ENCODE measurements at places on chromosomes 2 and 18.
A peak's percentile ranks its signal among the peaks of the same experiment; 100 is the strongest.

DNA sequence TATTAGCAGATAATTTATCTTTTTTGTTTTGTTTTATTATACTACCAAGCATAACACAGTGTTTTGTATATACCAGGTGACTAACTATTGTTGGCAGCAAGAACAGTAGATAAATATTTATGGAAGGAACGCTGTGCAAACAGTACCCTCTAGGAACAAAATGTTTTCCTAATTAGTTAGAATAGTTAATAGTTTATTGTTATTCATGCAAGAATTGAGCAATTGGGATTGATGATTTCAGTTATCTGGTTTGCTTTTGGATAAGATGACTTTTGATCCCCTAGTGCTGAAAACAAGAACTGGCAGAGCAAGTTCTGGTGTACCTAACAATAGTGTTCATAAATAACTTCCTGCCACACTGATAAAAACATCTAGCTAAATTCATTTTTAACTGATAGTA lies 323.3 kb downstream of the TGIF1 start:
- no peak for DNase-seq

GRCh38 chr2:31523871-31524492 lies 56.8 kb downstream of the SRD5A2 start:
- peak; percentile 75 for DNase-seq

DNA sequence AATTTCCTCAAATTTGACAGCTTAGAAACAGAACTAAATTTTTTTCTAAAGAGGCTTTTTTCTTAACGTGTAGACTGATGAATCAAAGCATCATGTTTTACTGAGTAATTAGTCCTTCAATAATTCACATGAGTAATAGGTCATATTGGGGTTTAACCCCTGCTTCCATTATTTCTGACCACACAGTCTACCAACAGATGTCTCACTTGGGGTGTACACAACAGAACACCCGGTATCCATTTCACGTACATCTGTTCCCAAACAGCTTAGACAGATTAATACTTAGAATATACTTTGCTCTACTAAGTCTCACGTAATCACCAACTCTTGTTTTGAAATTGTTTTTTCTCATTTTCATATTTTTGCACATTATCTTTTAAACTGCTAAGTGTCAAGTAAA lies 14.8 kb downstream of the CERKL start:
- DNase-seq: no peak

DNA sequence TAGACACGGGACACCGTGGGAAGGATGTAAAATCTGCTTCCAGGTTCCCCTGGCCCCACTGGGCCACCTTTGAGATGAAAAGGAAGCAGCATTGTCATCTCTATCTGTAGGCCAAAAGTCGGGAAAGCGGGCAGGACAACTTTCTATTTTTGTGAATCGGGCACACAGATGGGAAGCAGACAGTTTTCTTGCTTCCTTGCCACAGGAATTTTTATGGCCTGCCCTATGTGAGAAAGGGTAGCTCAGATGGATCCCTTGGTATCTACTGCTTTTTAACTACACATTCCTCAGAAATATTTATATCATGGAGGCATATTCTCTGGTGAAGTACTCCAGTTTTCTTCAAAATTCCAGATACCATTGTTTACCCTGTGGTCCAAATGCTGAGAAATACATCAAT lies 735.5 kb downstream of the CBLN2 start:
- DNase-seq: no peak

DNA sequence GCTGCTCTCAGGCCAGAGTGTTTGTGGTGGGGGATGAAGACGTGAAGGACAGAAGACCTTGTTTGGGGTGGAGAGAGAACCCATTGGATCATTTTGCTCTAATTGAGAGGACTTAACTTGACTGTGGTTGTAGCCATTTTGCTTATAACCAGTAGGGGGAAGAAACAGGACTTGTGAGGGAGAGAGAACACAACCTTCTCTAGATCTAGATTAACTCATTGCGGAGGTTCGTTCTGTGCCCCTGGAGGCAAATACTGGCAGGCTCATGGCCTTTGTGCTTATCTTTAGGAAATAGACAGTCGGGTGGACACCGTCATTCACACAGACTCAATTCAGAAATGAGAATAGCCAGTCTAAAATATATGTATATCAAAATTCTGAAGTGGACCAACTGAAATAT lies 147.0 kb upstream of the LHCGR start:
- no peak for DNase-seq

Data from suppressor macrophage treated with lipopolysaccharide for 4 hours (primary cell).